Stimulated activated CD4-positive, alpha-beta T cell treated with anti-CD3 and anti-CD28 coated beads, Interleukin-15, amount 100 ng/mL, for 48 hours (primary cell): ENCODE measurements at places on chromosomes 4 and X.

DNA sequence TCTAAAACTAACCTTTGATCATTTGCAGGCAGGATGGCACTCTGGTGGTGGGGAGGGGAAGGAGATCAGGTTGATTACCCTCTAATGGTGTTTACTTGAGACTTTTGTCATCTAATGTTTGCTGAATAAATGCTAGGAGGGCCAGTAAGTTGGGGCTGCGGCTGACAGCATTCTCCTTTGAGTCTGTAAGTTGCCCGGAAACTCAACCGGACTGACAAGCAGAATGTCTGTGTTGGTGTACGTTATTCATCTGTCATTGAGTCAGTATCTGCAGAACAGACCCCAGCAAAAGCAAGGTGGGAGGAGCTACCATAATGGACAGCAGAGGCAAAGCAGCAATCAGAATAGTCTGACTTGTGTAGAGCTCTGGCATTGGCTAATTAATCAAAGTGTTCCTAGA, 1210.6 kb upstream of the PABPC4L start:
- DNase-seq: no peak

DNA sequence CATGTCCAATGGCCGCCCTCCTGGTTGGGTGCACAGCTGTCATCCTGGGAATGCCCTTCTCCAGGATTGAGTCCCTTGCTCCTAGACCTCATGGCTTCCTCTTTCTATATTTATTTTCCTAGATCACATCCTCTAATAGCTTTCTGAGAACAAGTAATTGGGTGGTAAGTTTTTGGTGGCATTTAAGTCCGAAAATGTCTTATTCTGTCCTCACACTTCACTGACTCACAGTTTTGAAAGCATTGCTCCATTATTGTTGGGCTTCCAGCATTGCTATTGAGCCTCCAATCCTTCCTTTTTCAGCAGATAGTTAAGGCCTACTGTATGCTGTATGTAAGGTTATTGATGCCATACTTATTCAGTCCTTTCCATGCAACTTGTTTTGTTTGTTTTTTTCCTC, 25.9 kb downstream of the PGM2 start:
- DNase-seq: no peak

DNA sequence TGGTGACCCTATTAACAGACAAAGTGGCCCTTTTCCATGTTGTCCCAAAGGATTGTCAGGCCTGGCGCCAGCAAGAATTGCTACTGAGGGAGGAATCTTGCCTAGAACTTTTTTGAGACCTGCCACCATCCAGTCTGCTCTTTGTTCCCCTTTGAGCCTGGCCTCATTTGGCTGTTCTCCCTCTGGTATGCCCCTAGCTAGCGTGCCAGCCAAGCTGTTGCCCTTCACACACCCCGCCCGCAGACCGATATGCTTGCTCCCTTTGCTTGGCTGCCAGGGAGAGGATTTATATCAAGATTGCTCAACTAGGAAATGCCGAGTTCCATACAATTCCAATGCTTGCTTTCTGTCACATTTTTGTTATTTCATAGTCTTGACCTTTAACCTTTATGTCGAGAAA, 24.4 kb downstream of the IGSF1 start:
- no peak for DNase-seq

DNA sequence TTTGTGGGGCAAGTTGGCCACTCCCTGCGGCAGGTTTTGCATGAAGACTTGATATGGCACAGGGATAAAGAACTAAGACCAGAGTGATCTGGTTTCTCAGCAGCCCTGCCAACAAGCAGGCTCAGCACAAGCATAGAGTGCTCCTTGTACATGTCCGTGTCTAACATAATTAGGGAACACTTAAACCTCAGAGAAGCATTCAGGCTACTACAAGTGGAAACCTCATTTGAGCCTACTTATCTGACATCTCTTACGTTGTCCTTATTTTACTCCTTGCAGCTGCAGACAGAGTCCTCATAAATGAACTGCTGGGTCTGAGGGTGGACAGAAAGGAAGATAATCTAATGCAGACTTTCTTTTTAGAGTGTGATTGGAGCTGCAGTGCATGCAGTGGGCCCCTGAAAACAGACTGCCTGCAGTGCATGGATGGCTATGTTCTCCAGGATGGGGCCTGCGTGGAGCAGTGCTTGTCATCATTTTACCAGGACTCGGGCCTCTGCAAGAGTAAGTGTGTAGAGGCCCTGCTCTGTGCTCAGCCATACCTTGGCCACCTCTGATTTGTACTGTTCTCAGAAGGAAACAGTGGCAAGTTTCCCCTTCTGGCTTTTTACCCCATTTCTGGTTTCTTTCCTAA, 179.1 kb upstream of the ANXA3 start:
- no peak for DNase-seq

DNA sequence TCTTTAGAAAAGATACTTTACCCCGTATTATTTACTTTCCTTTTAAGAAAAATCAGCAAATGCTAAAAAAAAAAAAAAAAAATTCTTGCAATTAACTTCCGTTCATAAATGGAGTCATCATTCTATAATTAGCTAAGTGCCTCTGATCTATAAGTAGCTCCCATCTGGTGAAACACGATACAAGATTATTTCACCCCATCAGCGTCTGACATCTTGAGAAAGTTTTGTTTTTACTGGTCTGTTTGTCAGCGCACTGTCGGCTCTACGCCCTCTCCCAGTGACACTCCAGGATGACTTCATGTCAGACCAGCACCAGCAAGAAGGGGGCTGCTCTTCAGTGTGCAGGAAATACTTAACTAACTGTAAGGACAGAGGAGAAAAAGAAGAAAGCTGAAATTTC, 108.3 kb downstream of the AFAP1 start:
- DNase-seq: no peak

DNA sequence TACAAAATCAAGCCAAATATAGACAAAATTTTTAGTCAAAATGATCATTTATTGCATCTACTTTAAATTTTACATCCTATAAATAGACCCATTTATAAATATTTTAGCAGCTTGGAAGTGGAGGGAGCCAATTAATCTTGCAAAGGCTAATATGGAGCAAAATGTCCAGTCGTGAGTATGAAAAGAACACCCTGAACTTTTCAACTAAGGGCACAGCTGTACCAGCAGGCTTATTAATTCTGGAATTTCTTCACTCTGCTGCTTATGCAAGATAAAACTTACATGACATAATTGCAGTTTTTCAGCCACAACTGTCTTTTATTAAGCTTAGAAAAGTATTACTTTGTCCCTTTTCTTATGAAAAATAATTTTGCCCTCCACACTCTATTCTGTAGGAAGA, 22.9 kb upstream of the USP53 start:
- DNase-seq: no peak

- no peak for DNase-seq
These were observed 48.3 kb downstream of the AMELX start for GRCh38 chrX:11341274-11342201.

DNA sequence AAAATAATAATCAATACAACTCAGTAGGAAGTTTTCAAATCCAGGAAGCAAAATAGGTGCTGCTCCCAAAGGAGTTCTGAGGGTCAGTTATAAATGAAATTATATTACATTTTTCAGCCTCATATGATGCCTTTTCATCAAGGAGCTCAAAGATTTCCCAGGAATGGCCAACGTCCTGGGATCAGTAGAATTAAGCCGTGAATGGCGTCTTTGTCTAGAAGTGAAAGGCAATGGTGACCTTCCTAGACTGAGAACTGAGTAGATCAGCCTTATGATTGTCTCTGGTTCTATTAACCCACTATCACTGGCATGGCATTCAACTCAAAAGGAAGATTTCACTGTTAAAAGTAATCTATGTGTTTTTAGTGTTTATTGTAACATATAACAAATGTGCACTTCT, 74.4 kb downstream of the ENOX2 start:
- no peak for DNase-seq

DNA sequence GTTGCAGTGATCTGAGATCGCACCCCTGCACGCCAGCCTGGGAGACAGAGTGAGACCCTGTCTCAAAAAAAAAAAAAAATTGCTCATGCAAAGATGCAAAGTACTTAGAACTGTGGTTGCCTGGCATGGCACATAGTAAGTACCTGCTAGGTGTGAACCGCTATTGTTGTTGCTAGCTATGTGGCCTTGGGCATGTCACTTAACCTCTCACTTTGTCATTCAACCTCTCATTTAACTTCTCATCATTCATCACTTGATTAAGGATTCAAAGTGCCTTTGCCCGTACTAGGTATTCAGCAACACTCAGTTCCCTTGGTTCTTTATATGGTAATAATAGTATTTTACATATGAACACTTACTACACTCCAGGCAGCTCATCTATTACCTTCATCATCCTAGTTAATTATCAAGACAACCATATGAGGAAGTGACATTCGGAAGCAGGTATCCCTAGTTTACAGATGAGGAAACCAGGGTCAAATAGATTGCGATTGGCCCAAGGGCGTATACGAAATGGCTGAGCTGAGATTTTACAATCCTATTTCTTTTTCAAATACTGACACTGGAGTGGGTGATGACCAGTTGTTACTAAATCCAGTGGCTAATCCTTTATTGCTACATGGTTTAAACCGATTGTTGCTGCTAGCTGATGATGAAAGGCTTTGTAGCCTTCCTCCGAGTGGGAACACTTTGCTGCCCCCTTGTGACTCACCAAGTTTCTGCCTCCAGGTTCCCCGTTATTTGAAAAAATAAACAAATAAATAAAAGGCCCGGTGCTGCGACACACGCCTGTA, 28.8 kb upstream of the SOWAHD start:
- peak; percentile 60 for DNase-seq

DNA sequence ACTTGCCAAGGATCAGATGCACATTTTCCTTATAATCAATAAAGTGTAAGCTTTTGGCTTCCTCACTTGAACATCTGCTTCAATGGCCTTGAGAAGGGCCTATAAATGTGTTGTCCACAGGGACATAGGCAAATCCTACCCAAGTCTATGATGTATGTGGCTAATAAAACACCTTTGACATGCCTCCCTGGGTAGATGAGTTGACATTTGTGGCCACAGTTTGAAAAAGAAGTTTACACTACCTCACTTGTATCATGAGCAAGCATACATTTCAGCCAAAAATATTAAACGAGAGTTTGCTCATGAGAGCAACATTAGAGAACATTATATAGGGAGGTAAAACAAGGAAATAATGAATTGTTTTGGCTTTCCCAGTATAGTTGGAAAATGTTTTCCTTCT, 1067.7 kb downstream of the C4orf33 start:
- no peak for DNase-seq

- DNase-seq: no peak
These were observed 58.2 kb upstream of the C4orf50 start for GRCh38 chr4:6076391-6076790.

- no peak for DNase-seq
These were observed 38.9 kb upstream of the RBPJ start for GRCh38 chr4:26281881-26282280.

GRCh38 chr4:76962406-76963130, 13.0 kb downstream of the SEPTIN11 start:
- no peak for DNase-seq

DNA sequence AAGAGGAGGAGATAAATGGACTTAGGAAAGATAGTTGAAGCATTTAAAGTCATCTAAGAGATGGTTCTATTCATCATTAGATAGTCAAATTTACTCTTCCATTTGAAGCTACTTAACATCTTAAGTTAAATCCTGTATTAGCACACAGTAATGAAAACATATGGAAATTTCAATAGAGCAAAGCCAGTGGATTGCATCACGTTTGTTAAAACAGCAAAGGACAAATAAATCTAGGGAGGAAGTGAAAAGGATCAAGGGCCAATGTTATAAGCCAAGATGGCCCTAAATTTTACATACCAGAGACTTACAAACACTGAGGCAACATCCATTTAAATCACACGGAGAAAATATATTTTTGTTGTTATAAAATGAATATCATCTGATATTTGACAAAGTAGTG, 602.8 kb downstream of the INPP4B start:
- no peak for DNase-seq

DNA sequence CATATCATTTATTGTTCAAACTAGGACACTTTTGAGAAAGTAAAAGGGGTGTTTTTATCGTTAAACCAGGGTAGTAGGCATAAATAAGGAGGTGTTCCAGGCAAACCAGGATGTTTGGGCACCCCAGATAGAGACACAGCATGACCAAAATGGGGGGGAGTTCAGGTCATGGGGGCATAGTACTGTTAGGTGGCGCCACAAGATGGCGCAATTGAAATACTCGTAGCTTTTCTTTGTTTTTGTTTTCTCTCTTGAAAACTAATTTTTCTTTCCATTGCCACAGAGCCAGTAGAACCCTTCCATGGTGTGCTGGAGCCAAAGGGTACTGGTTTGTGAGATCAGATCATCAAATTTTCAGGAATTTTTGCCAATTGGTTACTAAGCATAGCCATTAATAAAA, 283.4 kb downstream of the BCOR start:
- peak; percentile 31 for DNase-seq

DNA sequence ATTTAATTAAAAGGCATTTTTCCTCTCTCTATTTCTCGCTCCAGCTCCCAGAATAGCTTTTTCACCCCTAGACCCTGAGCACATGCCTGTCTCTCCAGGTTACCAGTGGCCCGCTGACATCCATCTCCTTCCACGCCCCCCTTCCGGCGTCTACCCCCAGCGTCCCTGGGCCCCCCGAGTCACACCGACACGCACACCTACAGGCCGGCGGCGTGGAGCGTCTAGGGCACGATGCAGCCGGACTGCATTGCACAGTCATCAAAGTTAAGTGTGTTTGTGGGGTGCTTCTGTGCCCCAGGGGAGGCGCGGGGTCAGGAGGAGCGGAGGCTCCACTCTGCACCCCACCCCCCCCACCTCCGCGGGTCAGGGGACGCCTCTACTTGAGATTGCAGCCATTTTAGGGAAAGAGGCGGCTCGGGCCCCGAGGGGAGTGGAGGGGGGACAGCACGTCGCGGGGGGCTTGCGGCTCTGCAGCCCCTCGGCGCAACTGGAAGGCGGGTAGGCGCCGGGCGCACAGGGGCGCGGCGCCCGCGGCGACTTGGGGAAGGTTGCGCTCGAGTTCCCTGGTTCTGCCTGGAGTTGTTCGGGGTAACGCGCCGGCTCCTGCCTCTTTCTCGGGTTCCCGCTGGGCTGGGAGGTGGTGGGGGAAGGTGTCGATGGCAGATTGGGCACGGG, 112.7 kb downstream of the DHX15 start:
- no peak for DNase-seq

- no peak for DNase-seq
These were observed 123.2 kb upstream of the LNX1 start for GRCh38 chr4:53714236-53715140.

DNA sequence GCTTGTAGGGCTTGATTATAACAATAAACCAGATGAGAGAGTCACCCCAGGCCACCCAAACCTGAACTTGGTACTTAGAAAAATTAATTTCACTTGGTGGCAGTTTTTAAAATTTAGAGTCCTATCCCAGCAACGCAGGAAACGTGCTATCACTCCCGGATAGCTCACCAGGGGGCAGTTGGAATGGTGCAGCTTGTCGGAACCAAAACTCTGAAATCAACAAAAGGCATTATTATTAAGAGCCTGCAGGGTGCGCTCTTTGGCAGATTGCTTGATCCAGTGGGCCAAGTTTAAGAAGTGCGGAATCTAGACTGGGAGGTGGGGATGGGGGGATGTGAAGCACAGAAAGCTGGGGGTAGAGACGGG, 2.4 kb downstream of the FRAS1 start:
- DNase-seq: no peak

- DNase-seq: no peak
These were observed 1548.7 kb downstream of the PCDH7 start for GRCh38 chr4:32268863-32269262.

GRCh38 chrX:154484255-154485149, 1.9 kb downstream of the UBL4A start:
- no peak for DNase-seq
